ENCODE measurements at places on chromosomes 12 and 14.

DNA sequence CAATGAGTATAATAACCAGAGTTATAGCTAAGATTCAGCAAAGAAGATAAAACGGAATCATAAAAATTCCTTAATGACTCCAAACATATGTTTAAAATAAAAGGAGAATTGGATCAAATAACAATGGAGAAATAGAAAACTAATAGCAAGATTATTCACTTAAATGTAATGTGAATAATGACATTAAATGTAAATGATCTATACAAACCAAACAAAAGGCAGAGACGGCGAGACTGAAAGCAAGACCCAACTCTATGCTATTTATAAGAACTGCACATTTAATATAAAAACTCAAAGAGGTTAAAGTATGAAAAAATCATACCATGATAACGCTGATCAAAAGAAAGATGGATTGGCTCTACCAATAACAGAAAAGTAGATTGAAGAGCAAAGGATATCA lies 3.9 kb upstream of the TSHR start:
- DNase-seq = no peak

- DNase-seq = no peak
Measured at GRCh38 chr14:74771399-74771798, 8.3 kb downstream of the YLPM1 start.

DNA sequence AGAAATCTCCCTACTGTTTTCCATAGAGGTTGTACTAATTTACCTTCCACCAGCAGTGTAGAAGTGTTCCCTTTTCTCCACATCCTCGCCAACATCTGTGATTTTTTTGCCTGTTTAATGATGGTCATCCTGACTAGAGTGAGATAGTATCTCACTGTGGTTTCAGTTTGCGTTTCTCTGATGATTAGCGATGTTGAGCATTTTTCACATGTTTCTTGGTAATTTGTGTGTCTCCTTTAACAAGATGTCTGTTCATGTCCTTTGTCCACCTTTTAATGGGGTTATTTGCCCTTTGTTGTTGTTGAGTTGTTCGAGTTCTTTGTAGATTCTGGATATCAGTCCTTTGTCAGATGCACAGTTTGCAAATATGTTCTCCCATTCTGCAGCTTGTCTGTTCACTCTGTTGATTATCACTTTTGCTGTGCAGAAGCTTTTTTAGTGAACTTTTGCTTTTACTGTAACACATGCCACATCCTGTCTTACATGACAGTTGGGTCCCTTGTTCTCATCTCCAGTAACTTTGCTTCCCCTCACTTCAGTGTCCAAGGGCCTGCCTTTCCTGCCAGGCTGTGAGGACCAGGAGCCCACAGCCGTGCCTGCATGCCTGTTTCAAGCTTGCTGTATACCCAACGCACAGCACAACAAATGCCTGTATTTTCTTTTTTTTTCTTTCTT lies 64.9 kb downstream of the SPRING1 start:
- no peak for DNase-seq

DNA sequence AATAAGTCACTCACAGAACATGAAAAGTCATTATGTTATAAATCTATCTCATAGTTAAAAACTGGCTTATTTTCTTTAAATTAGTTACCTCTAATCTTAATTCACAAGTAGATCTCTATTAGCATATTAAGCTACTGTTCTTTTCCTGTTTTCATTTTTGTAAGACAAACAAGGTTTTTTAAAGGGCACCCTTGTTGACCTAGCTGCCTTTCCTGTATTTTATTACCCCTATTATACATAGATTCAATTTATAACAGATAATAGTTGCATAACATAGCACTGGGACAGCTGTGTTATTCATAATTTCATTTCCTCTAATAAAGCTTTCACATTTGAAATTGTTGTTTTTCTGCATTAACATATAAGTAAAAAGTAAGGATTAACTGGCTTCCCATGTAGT lies 1500.7 kb upstream of the FLRT2 start:
- no peak for DNase-seq

DNA sequence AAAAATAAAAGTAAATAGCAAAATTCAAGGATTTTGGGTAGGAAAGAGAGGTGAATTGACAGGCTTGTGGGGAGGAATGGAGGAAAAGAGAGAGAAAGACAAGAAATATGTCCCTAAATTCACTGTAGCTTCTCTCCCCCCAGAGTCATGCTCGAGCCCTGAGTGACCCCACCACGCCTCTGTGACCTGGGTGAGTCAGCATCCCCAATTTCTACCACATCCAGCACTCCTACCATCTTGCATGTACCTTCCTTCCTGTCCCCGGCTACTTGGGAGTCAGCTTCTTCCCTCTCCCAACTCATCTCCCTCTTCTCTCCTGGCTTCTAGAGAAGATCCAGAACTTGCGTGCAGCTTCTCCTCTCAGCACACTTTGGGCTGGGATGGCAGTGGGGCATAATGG lies 9.8 kb downstream of the ZNF219 start:
- DNase-seq = no peak

GRCh38 chr12:108568338-108569154 lies 6.2 kb downstream of the ISCU start:
- no peak for DNase-seq

DNA sequence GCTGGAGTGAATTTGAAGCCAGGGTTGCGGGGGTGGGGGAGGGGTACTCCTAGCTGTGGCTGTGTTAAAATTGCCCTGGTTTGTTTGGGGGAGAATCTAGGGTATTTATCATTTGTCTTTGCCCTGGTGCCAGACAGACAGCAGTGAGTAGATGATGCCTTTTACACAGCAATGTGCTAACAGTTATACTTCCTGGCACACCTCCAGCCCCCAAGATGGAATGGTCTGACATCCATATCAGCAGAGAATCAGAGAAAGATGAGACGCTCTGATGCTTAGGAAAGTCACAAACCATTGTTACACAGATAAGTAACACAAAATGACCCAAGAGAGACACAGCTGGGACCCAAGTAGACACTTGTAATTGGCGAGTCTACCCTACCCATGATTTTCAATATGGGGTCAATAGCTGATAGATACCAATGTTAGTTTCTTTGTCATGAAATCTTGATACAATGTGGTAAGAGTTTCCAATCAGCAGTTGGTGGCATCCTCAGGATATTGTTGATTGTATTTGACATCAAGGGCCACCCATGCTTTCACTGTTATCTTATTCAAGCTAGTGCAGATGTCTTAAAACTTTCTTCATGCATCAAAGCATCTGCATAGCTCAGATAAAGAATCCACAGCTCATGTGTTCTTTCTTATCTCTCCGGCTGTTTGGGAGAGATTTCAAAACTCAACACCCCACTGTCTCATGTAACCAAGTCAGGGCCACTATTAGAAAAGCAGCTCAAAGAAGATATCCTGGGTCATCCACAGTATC lies 2.6 kb upstream of the PRKAB1 start:
- DNase-seq = no peak
